ENCODE measurements at places on chromosomes 4 and X. TPM values are rescaled to one million over a fixed set of nuclear protein-coding genes. Genes with fewer than 3 reads are reported as not detected.

OPHN1 gene
- 5.9 TPM for total RNA-seq

WDFY3 gene
- total RNA-seq, result 123 TPM

AMER1 gene
- 2.6 TPM for total RNA-seq

MAGEA8 gene
- total RNA-seq, result not detected

PDE5A gene
- total RNA-seq, result 90.4 TPM

GPM6B gene
- total RNA-seq, result 16.8 TPM

SERPINA7 gene
- total RNA-seq, result not detected

TRPC3 gene
- 0.78 TPM for total RNA-seq

RNF150 gene
- 3.3 TPM for total RNA-seq

AFM gene
- total RNA-seq, result not detected

SPP1 gene
- total RNA-seq, result 2.4 TPM

AFP gene
- 1.1 TPM for total RNA-seq

STARD8 gene
- 1.6 TPM for total RNA-seq

CENPE gene
- 5.5 TPM for total RNA-seq

PRSS12 gene
- 16.6 TPM for total RNA-seq

HSFX3 gene
- total RNA-seq, result not detected

DDX60 gene
- 17.4 TPM for total RNA-seq

ZGRF1 gene
- 2.9 TPM for total RNA-seq

HSFX2 gene
- total RNA-seq, result 0.72 TPM

TRIM60 gene
- not detected for total RNA-seq

XAGE3 gene
- not detected for total RNA-seq

GPR50 gene
- not detected for total RNA-seq

BTC gene
- 0.30 TPM for total RNA-seq

RENBP gene
- 7.6 TPM for total RNA-seq

CC2D2A gene
- 15.2 TPM for total RNA-seq

LARP1B gene
- total RNA-seq, result 18.9 TPM

HMX1 gene
- total RNA-seq, result not detected

CXCL11 gene
- not detected for total RNA-seq

LRRC66 gene
- total RNA-seq, result 0.91 TPM

RBM47 gene
- total RNA-seq, result 0.56 TPM

FRG2 gene
- not detected for total RNA-seq

MAGEA2 gene
- not detected for total RNA-seq

SEC31A gene
- 421 TPM for total RNA-seq

PDLIM3 gene
- total RNA-seq, result 62.4 TPM

CXorf38 gene
- 7.5 TPM for total RNA-seq

BANK1 gene
- 0.30 TPM for total RNA-seq

NLGN4X gene
- total RNA-seq, result 0.46 TPM

CHRDL1 gene
- total RNA-seq, result 0.03 TPM

BRS3 gene
- total RNA-seq, result not detected

CLCN4 gene
- total RNA-seq, result 5.1 TPM

ARX gene
- total RNA-seq, result not detected

EDNRA gene
- 9.3 TPM for total RNA-seq

GPR82 gene
- total RNA-seq, result not detected

SLC7A11 gene
- total RNA-seq, result 42.4 TPM

ZBTB49 gene
- 3.3 TPM for total RNA-seq

GABRQ gene
- total RNA-seq, result not detected

GRID2 gene
- total RNA-seq, result 0.10 TPM

DCK gene
- 17.2 TPM for total RNA-seq

DNASE1L1 gene
- 178 TPM for total RNA-seq

PRSS48 gene
- total RNA-seq, result not detected

COL4A5 gene
- total RNA-seq, result 267 TPM

FGA gene
- total RNA-seq, result not detected

CXCL1 gene
- total RNA-seq, result 120 TPM

GPC3 gene
- 19.5 TPM for total RNA-seq
